SW480 (cell line): ENCODE measurements at places on chromosomes 6 and 20.

DNA sequence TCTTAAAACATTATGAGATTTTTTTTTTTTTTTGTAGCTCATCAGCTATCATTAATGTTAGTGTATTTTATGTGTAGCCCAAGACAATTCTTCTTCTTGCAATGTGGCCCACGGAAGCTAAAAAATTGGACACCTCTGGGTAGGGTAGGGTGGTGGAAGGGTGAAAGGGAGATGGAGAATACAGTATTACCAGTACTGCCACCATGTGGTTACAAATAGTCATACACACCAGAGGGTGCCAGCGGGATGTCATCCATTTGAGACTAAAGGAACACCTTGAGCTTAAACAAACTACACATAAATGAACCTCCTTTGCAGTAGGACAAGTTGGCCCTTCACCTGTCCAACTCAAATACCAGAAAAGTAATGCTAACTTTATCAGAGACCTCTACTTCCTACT is 601.9 kb downstream of the HTR1B start:
- peak; percentile 6 for DNase-seq

GRCh38 chr20:13222319-13222716 is 1.2 kb downstream of the ISM1 start:
- DNase-seq: no peak

DNA sequence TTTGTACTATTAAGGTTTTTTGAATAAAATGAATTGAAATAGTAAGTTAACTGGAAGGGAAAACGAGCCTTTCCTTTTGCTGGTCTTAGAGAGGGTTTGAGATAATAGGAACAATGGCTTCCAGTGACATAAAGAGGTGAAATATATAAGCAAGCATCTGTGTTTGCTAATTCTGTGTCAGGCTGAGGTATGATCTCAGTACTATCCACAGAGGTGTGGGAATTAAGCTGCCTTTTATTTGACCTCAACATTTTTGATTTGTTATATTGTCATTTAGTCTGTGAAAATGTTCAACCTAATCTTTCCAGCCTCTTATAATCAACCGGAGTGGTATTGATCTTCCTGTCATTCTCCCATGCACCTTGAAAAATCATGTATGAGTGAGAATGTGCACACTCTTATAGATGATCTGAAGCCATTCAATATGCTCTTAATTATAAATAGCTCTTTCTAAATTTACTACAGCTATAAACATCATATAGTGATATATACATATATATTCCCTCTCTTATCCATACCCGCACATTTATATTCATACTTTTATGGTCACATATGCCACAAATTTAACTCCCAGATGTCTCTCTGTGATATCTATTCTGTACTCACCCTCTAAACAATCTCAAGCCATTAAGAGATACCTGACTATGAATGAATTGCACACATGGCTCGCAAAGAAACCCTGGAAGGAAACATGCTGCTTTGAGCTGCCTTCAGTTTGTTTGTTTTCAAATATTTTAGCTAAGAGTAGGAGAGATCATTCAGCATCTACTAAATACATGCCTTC is 754.7 kb upstream of the NRSN1 start:
- DNase-seq: no peak

DNA sequence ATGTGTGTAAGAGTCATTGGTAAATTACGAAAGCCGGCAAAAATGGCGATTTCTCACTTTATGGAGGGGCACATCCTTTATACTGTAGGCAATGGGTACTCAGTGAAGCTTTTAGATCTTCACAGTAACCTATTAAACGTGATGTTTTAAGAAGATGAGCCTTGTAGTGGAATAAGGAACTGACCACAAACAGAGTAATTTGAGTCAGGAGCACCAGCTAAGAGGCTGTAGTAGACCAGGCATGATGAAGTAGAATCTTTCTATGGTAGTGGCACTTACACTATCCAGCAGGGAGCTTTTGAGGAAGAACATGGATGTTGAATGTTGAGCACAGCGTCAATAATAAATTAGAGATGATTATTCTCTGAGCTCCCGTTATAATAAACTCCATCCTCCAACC is 65.9 kb downstream of the HIVEP2 start:
- DNase-seq: no peak

DNA sequence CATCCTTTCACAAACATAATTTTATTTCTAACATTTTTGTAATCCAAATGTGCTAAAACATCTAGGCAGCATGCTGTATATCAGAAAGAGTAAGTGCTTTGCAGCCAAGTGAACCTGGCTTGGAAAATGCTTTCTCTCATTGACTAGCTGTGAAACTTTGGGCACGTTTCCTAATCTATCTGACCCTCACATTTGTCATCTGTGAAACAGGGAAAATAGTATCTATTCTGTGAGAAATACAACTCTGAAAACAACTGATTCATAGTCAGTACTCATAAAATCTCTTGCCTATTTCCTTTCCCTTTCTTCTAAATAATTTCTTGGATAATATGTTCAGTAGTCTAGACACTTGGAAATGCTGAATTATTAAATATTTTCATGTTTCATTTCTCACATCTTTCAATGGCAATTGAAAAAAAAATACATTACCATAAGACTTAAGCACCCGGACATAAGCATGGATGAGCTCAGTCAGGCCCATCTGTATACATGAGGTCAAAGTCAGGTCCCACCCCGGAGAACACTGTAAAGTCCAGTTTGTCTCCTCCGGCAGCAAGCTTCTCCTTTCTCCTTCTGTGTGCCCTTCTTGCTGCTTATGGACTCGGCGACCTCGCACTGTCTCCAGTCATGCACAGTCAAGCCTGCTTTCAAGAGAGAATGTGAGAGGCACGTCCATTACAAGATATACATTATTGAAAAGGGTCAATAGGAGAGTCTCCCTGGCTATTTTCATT is 455.0 kb upstream of the SOX4 start:
- no peak for DNase-seq

- peak; percentile 87 for DNase-seq
These were observed 21.7 kb downstream of the MAP1LC3A start for GRCh38 chr20:34579979-34580940.

DNA sequence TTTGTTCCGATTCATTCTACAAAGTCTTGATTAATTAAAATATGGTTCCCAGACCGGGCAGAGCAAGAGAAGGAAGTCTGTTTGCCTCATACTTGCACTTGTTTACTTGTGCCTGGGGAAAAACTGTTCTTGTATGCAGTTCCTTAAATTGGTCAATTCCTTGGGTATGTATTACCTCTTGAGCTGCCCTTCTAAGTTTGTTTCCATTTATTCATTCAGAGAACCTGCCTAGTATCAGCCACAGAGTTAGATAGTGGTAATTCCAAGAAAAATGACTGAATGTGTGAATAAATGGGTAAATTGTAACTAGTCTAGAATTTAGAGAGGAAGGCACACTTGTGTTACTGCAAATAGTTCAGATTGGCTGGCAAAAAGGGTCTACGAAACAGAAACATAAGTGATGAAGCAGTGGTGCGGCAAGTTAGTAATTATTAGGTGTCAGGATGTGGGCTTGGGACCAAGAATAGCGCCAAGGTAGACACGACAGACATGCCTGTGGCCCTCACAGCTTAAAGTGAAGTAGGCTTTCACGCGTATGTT is 525 bp upstream of the MAK start:
- no peak for DNase-seq

DNA sequence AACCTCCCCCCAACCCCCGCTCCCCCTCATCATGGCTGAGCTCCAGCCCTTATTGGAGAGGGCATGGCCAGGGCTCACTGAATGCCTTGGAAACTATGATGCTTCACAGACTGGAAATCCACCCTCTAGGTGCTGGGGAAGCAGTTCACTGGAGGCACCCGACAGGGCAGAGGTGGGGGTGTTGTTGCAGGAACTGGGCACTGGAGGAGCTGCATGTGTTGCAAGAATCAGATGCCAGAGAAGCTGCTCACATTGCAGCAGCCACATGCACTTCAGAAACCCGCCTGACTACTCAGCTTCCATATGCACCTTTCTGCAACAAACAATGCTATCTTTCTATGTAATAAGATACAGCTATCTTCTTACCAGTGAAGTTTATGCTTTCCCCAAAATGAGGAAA is 7.9 kb upstream of the TBPL1 start:
- DNase-seq: no peak

DNA sequence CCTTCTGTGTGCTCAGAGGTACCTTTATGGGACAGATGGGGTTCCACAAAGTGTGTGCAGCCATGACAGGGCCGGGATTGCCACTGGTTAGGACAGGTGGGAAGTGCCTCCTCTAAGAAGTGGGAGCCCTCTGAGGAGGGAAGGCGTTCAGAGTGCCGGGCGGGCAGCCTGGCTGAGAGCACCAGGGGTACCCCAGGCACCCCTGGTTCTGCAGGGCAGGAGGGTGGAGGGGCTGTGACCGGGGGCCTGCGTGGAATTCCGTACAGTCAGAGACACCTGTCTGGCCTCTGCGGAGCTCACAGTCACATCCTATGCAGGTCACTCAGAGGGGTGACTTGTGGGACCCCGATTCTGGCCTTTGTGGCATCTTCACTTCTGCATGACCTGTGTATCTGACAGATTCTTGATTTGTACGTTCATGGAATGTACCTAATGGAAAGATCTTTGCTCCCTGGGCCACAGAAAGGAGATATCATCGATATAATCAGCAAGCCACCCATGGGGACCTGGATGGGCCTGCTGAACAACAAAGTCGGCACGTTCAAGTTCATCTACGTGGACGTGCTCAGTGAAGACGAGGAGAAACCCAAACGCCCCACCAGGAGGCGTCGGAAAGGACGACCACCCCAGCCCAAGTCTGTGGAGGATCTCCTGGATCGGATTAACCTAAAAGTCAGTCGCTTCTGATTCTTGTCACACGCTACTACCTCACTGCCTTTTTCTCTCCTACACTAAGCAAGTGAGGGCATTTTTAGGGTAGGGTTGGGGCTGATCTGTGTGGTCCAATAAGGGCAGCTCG is 190.9 kb downstream of the SASH1 start:
- no peak for DNase-seq

GRCh38 chr6:22476811-22477390 is 92.5 kb upstream of the HDGFL1 start:
- DNase-seq: no peak

DNA sequence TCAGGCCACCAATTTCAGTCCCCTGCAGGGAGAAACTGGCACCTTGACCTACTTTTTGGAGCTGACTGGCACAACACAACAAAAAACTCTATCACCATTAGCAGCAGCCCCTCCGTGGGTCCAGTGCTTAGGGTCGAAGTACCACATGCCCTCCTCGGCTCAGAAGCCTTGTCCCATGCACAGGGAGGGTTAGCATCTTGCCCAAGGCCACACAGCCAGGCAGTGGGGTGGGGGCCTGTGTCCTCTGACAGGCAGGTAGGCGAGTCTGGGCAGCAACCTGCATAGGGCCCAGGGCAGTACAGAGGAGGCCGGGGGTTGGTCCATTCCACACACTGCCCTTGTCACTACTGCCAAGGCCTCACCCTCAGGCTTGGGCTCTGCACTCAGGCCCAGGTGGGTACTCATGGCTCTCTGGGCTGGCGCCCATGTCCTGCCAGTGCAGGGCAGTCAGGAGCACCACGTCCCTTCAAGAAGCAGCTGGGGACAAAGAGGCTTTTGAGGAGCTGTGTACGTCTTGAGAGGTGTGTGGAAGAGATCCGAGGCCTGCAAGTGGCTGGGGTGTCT is 53.6 kb downstream of the PYGB start:
- DNase-seq: no peak

DNA sequence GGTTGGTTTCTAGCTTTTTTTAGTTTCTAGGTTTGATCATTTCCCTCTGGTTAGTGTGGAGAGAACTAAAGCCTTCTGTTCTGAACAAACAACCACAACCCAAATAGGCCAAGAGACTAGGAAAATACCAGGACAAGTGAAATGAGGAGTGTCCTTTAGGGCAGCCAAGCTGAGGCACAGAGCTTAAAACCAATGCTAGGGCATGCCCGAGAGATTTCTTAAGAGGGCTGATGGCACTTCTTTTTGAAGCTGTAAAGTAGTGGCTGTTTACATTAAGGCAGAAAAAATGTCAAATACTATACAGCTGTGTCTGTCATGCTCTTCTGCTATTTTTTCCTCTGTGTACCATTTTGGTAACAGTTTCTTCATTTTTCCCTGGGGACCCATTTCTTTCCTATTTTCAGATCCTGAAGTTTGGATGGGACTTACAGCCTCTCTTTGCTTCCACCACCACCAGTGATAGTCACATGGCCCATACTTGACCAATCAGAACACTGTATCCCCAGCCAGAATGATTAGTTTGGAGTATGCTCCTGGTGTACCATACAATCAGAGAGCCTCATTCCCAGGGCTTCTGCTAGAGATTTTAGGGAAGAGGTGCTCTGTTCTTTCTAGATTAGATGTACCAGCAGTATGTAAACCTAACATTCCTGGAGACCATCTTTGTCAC is 154.4 kb downstream of the BMP2 start:
- DNase-seq: no peak

DNA sequence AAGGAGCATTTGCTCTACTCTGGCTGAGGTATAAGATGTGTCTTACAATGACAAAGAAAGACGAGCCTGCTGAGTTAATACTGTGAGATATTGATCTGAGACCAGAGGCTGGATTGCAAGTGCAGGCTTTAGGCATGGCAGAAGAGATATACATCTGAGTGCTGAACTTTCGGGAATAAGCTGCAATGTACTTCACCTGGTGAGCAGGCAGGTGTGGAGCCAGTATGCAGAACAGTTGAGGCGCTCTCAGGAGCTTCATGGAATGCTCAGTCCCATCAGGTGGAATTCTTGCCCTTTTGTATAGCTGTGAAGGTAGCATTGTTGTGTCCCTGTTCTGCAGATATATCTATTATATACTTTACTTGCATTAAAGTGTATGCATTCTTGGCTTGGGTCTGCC is 179.3 kb upstream of the RIMS1 start:
- no peak for DNase-seq

DNA sequence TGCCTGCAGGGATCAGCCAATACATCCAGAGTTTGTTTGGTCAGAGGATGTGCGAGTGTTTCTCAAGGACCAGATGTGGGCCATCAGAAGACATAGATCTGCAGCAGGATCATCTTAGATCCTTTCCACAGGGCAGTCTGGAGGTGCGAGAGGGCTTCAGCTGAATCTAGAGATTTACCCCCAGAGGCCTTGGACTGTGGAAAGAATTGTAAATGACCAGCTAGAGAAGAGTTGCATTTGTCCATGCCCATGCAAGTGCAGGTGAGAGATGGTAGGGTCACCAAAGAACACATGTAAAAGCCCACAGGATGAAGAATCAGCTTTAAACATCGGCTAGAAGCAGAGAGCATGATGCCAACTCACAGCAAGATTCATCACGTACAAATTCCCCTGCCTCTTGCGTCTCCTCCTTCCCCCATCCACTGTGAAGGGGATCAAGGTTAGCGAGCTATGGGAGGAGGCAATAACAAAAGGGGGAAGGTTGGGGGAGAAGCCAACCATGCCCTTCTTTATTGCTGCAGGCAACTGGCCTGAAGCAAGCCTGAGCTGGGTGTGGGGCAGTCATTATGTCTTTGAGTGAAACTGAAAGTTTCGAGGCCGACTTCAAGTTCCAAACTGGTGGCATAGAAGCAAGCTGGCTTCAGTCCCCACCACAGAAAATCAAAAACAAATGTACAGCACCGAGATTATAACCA is 83.5 kb downstream of the SCML4 start:
- DNase-seq: no peak

DNA sequence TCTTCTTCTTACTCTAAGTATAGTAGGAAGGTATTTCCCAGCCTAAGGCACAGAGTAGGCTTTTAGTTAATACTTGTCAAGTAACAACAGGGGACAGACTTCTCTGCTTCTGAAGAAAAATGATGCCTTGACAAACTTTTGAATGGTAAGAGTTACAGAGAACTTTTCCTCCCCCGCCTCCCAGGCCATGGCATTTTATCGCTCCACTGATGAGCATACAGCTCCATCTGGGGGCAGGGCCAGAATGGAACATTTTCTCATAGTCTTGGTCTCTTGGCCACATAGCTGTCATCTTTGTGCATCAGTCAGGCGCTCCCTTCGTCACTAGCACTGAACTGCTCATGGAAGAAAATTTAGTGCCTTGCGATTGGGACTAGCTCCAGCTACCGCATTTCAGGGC is 1066.8 kb upstream of the CITED2 start:
- DNase-seq: peak; percentile 16
